Right lung (tissue), 10 donors: ENCODE measurements at places on chromosomes 13 and 19.
A peak's percentile ranks its signal among the peaks of the same experiment; 100 is the strongest.

GRCh38 chr13:45406421-45406820 lies 11.8 kb downstream of the SLC25A30 start:
- no peak for DNase-seq

DNA sequence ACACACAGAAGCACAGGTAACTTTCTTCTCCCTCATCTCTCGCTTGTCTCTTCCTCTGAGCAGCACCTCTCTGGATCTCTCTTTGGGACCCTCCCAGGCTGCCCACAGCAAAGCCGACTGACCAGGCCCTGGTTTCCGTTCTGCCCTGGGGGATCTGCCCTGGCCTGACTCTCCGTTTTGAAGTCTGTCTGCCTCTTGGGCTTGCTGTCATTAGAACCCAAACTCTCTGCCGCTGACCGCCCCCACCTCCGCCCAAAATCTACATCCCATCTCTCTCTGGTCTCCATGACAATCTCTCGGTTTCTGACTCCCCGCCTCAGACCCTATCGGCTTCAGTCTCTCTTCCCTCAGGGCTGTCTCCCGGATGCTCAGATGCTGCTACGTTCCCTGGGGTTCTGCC lies 6.9 kb downstream of the KCNC3 start:
- no peak for DNase-seq

DNA sequence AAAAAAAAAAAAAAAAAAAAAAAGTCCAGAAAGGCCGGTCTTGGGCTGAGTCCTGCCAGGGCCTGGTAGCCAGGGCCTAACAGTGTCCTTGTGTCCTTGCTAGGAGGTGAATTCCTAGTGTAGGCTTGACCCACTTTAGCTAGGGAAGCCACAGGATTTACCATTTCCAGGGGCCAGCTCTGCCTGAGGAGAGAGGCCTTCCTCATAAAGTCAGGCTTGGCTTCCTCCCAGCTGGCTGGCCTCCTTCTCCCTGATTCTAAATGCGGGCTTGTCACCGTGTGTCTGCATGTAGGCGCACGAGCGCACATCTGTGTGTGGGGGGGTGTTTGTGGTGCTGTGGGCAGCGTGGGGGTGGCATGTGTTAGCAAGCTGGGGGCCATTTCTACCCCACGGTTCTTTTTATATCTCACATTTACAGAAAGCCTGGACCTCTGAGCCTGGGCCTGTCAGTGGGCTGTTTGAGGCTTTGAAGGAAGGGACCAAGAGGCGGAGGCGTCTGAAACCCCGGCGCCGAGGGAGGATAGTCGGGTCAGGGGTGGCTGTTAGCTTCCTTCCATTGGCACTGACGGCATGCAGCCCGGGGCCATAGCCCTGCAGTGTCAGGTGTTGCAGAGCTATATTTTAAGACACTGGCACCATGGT lies 31.7 kb downstream of the IER2 start:
- peak; percentile 64 for DNase-seq

- DNase-seq: no peak
These were observed 41.5 kb downstream of the COMP start for GRCh38 chr19:18749362-18750231.

DNA sequence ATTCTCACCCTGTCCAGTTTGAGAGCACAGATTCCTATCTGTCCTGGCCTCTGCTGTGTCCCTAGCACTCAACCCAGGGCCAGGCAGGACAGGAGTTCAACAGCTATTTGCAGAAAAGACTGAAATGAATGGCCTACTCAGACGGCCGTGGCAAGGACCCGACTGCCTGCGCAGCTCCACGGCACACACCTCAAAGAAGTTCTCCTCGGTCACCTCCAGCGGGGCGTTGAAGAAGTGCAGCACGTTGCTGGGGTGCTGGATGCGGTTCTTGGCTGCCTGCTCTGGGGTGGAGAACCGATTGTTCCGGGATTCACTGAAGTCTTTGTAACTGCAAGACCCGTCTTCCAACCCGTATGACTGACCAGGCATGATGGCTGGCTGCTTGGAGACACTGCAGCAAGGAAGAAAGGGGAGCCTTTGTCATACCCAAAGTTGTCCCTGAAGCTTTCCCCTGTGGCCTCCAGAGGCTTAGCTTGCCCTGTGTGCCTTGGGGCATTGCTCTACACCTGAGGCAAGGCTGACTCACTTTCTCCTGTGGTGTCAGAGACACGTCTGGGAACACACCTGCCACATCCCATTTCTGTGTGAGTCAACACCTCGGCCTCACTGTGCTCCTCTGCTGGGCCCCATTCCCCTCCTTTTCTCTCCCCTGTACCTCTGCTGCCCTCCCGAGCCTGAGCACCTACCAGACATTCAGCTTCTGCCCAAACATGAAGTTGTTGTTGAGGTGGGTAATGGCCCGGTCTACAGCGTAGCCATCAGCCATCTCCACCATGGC lies 6.8 kb upstream of the ECH1 start:
- DNase-seq: no peak
